ENCODE measurements at places on chromosomes 12 and 14.

DNA sequence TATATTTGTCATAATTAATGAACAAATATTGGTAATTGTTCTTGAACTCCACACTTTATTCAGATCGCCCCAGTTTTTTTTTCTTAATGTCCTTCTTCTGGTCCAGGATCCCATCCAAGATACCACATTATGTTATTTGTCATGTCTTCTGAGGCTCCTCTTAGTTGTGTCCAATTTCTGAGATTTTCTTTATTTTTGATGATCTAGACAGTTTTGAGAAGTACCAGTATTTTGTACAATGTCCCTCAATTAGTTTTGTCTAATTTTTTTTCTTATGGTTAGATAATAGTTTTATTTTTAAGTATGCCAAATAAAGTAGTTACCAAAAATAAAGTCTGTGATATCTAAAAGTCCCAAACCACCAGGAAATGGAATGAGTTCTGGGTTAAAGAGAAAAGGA, 440.8 kb upstream of the ATP2B1 start:
- H3K36me3 ChIP-seq: no peaks in the 10 kb centered on the region
- H3K4me1 ChIP-seq: peaks cover 3% of the 10 kb centered on the region
- no peak overlapping the region for H3K27ac ChIP-seq
- no peak overlapping the region for H3K4me3 ChIP-seq
- H3K27me3 ChIP-seq: no peaks in the 10 kb centered on the region
- no peak for DNase-seq

DNA sequence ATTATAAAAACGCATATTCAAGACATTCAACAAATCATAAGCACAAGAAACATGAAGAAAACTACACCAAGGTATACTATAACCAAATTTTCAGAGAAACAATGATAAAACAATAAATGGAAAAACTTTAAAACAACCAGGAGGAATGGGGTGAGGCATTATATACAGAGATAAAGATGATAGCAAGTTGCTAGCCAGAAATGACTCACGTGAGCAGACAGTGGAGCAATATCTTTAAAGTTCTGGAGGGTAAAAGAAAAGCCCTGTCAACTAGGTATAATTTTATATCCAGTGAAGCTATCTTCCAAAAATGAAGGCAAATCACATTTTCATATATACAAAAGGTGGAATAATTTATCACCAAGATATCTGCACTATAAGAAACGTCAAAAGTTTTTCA, 97.8 kb upstream of the PCED1B start:
- DNase-seq: no peak
- H3K4me3 ChIP-seq: no peak overlapping the region
- peaks cover 4% of the 10 kb centered on the region for H3K27me3 ChIP-seq
- H3K4me1 ChIP-seq: peaks cover 5% of the 10 kb centered on the region

- H3K27me3 ChIP-seq: no peaks in the 10 kb centered on the region
- no peak overlapping the region for H3K27ac ChIP-seq
- no peaks in the 10 kb centered on the region for H3K36me3 ChIP-seq
- H3K4me3 ChIP-seq: no peak overlapping the region
- peaks cover 13% of the 10 kb centered on the region for H3K4me1 ChIP-seq
These were observed 237.6 kb upstream of the AMIGO2 start for GRCh38 chr12:47317175-47317915.

DNA sequence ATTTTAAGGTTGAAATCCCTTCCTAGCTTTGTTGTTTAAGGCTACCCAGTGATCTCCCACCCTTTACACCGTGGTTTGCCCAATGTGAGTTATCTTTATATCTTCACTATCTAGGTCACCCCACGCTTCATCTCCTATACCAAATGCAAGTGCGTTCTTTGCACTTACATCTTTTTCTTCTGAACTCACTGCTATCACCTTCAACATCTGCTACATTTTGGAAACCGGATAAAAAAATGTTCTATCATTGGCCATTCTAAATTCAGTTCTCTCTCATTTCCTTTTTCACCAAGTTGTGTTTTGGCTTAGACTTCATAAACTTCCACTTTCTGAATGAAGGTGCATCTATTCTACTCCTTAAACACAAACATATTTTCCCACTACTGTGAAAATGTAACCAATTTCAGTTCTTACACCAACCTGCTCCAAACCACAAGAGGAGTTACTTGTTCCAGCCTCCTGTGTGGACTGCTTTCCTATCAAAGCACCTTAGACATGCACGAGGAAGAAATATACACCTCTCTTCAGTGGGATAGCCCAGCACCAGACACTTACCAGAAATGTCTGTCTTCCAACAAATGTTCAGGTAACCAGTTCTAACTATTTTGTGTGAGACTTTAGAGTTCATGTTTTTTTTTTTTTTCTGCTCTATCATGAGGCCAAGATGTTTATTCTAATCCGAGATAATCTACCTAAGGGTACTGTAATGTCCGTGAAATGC, 21.9 kb downstream of the CLEC9A start:
- H3K27me3 ChIP-seq: no peaks in the 10 kb centered on the region
- H3K4me1 ChIP-seq: no peaks in the 10 kb centered on the region
- no peak overlapping the region for H3K4me3 ChIP-seq
- no peak overlapping the region for H3K27ac ChIP-seq

GRCh38 chr14:54105898-54106297, 149.3 kb upstream of the BMP4 start:
- H3K36me3 ChIP-seq: no peaks in the 10 kb centered on the region
- peaks cover 3% of the 10 kb centered on the region for H3K4me1 ChIP-seq
- no peaks in the 10 kb centered on the region for H3K27me3 ChIP-seq
- DNase-seq: no peak

DNA sequence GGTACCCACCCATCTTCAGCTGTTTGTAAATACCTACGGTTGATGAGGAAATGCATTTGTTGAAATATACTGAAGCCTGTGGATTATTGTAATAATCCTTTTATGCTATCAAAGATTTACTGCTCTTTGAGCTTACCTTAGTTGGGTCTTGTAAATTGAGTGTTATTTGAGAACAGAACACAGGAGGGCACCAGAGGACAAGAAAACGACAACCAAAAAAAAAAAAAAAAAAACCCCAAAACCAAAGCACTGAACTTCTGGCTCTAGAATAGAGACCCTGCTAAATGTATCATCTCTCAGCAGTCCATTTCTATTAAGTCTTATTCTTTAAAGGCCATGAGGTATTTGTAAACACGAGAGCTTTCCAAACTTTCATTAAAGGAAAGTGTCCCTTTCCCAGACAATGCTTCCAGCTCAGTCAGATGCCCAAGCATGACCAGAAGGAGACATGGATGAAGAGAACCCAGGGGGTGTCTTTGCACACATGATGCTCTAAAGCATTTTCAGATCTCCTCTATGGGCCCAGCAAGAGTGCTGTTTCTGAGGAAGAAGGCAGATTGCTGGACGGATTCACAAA, 763.9 kb downstream of the NRXN3 start:
- H3K4me1 ChIP-seq: no peaks in the 10 kb centered on the region
- no peak for DNase-seq
- H3K27me3 ChIP-seq: peaks cover 22% of the 10 kb centered on the region
- H3K4me3 ChIP-seq: no peak overlapping the region
- H3K27ac ChIP-seq: no peak overlapping the region
- H3K36me3 ChIP-seq: no peaks in the 10 kb centered on the region

- H3K4me1 ChIP-seq: no peaks in the 10 kb centered on the region
- no peaks in the 10 kb centered on the region for H3K27me3 ChIP-seq
- H3K36me3 ChIP-seq: no peaks in the 10 kb centered on the region
- no peak overlapping the region for H3K4me3 ChIP-seq
- DNase-seq: no peak
These were observed 41.1 kb downstream of the A2M start for GRCh38 chr12:9074484-9075137.

GRCh38 chr12:13268581-13268980, 72.1 kb downstream of the EMP1 start:
- H3K4me1 ChIP-seq: no peaks in the 10 kb centered on the region
- H3K4me3 ChIP-seq: no peak overlapping the region
- no peak for DNase-seq
- no peaks in the 10 kb centered on the region for H3K36me3 ChIP-seq
- peaks cover 25% of the 10 kb centered on the region for H3K27me3 ChIP-seq

DNA sequence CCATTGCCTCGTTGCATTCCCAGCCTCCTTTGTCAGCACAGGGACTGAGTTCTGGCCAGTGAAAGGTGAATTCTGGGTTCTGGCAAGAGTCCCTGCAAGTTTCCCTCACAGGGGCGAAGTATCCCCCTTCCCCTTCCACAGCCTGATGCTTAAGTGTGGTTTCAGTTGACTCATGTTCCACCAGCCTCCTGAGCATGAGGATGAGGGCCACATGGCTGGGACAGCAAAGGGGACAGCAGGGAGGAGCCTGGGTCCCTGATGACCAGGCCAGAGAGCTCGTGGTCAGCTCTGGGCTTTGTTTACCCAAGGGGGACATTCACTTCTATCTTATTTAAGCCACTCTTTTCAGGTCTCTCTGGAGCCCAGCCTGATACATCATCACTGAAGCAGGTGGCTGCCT, 36.5 kb downstream of the CACNA2D4 start:
- H3K4me3 ChIP-seq: no peak overlapping the region
- H3K36me3 ChIP-seq: no peaks in the 10 kb centered on the region
- H3K27me3 ChIP-seq: peaks cover 10% of the 10 kb centered on the region

DNA sequence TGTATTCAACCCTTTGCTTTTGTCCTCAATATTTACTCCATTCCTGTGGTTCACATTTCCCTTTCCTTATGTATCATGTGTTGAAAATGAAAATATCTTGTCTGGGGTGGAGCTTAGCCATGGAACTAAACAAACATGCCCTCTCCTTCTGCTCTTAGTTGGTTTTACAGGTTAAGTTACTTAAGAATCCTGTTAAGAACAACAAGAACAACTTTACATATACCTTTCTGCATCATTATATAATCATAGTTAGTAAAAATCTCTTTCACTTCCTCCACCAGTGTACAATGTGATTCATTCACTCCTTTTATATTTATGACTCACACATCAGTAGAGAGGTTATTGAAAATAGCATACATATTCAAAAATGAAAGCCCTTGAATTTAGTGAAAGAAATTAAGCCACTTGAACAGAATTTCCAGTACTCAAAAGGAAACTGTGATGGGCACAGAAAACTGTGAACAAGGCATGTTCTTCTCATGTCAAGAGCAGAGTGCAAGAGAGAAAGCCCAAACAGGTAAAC, 307.7 kb downstream of the CCDC91 start:
- H3K27me3 ChIP-seq: no peaks in the 10 kb centered on the region
- H3K4me3 ChIP-seq: no peak overlapping the region
- peaks cover 22% of the 10 kb centered on the region for H3K4me1 ChIP-seq
- H3K27ac ChIP-seq: peak overlapping the region; percentile 88
- DNase-seq: no peak
- peaks cover 36% of the 10 kb centered on the region for H3K36me3 ChIP-seq

- no peak overlapping the region for H3K4me3 ChIP-seq
- H3K4me1 ChIP-seq: peaks cover 4% of the 10 kb centered on the region
- no peak for DNase-seq
- H3K27me3 ChIP-seq: no peaks in the 10 kb centered on the region
- H3K27ac ChIP-seq: no peak overlapping the region
These were observed 13.8 kb downstream of the TMEM106C start for GRCh38 chr12:47977046-47977771.

DNA sequence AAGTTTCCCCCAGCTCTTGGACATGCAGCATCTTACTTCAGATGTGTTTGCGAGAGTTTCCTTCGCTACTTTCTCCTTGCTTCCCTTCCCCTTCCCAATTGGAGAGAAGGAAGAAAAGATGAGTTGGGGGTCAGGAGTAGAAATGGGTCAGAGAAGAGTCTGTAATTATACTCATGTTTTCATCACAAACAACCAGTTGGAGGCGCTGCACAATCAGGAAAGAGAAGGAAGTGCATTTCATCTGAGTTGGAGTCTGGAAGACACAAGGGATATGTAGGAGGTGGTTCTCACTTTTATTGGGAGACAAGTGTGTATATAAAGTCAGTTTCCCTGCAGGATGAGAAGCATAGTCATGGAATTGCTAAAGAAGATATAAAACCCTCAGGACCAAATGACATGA, 31.3 kb upstream of the VSX2 start:
- H3K4me1 ChIP-seq: peaks cover 8% of the 10 kb centered on the region
- peaks cover 5% of the 10 kb centered on the region for H3K27me3 ChIP-seq
- no peaks in the 10 kb centered on the region for H3K36me3 ChIP-seq
- no peak overlapping the region for H3K27ac ChIP-seq

DNA sequence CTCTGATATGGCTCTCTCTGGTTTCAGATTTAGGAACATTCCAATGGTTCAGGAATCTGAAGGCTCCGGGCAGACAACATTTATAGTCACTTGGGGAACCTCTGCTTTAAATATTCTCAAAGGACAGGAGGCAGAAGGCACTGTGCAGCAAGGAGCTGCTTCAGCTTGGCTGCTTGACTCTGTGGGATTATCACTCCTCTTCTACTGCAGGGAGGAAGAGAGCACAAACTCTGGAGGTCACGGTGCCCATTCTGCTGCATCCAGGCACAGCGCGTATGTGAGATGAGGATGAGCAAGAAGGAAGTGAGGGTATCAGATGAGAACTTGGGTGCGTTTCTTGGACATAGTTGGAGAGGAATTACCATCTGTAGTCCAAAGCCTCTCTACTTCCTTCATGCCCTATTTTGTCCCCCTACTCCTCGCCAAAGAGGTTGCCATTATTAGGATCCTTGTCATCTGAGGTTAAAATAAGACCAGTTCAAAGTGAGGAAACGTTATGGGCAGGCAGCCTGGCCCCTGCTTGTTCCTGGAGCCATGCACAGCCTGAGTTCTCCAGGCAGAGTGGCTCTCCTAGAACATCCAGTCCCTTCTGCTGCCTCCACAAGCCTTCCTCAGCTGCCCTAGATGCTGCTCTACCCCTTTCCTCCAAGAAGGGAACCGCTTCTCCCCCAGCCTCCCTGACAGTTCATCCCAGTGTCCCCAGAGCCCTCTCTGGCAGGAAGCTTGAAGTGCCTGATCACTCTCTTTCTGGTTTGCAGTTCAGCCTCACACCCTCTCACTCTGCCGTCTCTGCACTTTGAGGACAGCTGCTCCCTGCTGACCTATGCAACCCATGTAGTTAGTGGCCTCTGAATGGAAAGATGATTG, 12.5 kb downstream of the FGF6 start:
- H3K4me1 ChIP-seq: no peaks in the 10 kb centered on the region
- H3K4me3 ChIP-seq: no peak overlapping the region
- no peak for DNase-seq
- H3K27me3 ChIP-seq: peaks cover 47% of the 10 kb centered on the region
- no peak overlapping the region for H3K27ac ChIP-seq
- H3K36me3 ChIP-seq: no peaks in the 10 kb centered on the region

GRCh38 chr12:101908395-101908794, 31.0 kb downstream of the DRAM1 start:
- H3K4me3 ChIP-seq: no peak overlapping the region
- DNase-seq: no peak
- no peaks in the 10 kb centered on the region for H3K36me3 ChIP-seq
- H3K4me1 ChIP-seq: peaks cover 4% of the 10 kb centered on the region

Data from progenitor cell of endocrine pancreas (in vitro differentiated cells).